ACHN (cell line): ENCODE measurements at places on chromosomes 1 and 21.

GRCh38 chr1:169833179-169833901 is 38.6 kb upstream of the METTL18 start:
- no peak for DNase-seq

DNA sequence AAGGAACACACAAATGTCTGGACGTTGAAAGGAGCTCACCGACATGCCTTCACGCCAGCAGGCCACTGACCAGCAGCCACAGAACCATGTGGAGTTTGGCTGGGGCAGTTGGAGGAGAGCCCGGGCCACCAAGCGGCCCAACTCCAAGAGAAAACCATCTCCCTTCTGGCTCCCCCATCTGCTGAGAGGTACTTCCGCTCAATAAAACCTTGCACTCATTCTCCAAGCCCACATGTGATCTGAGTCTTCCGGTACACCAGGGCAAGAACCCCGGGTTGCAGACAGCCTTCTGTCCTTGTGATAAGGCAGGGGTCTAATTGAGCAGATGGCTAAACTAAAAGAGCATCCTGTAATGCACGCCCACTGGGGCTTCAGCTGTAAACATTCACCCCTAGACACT is 24.4 kb downstream of the RGS4 start:
- no peak for DNase-seq

GRCh38 chr1:49297783-49298182 is 521.1 kb upstream of the BEND5 start:
- DNase-seq = no peak

GRCh38 chr1:110227774-110228173 is 17.7 kb downstream of the KCNC4 start:
- DNase-seq = no peak

DNA sequence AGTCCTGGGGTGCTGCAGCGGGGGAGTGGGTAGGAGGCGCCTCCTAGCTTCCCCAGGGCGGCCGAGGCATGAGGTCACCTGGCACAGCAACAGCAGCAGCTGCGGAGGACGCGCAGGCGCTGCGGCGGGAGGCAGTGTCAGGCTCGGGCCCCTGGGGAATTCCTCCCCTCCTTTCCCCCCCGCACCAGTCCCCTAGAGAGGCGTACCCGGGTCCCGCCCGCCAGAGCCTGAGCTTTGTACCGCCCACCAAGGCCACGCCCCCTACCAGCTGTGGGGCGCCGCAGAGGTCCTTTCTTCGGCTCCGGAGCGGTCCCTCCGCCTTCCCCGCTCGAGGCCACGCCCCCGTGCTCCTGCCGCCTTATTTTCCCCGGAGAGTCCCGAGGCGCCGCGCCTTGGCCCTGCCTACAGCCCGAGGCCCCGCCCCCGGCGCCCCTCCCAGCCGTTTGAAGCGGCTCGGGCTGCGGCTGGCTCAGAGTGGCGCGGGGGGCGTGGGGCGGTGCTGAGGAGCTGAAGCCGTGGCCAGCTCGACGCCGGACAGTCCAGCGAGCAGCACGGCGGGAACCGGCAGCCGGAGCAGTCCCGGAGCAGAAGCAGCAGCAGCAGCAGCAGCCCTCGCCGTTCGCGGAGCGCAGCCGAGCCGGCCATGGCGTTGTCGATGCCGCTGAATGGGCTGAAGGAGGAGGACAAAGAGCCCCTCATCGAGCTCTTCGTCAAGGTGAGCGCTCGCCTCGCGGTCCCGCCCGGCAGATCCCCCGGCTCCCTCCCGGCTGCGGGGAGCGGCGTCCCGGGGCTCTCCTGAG is at the start of gene CLIC4:
Gene CLIC4 (plus strand): TSS at position 537 of the 800 bp plus-strand sequence. CDS start 107 bp downstream, at position 644.
- peak; percentile 96 for DNase-seq

DNA sequence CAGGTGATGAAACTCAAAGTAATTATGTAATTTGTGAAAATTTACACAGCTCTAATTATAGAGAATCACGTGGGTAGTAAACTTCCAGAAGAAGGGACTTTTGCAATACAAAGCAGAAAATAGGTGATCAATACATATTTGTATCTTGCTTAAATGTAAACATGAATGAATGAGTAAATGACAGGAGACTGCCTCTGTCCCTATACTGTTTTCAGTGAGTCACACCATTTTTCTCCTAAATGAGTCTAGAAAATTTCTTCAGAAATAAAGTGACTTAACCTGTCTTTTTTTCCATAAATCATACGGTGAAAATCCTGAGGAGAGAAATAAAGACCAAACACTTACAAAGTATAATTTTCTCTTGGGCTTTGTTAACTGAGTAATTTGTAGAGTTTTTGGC is 11.9 kb downstream of the RAP1A start:
- no peak for DNase-seq

DNA sequence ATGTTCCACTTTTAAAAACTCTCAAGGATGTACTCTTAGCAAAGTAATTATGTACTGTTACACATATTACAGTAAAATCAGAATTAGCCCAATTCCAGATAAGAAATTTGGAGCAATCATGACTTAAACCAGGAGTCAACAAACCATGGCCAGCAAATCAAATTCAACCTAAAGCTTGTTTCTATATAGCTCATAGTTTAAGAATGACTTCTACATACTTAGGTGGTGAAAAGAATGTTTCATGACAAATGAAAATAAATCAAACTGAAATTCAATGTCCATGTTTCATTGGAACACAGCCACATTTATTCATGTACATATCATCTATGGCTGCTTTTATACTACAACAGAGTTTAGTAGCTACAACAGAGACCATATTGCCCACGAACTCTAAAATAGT is 35.1 kb downstream of the FRRS1 start:
- no peak for DNase-seq

GRCh38 chr1:207612762-207613161 is 32.2 kb upstream of the CR1L start:
- DNase-seq = no peak

- no peak for DNase-seq
Observed at GRCh38 chr1:155932081-155932480, 2.1 kb downstream of the KHDC4 start.

- DNase-seq = no peak
Observed at GRCh38 chr1:213759359-213760181, 228.2 kb upstream of the PROX1 start.

- no peak for DNase-seq
Observed at GRCh38 chr1:154490317-154490716, 11.7 kb upstream of the TDRD10 start.

DNA sequence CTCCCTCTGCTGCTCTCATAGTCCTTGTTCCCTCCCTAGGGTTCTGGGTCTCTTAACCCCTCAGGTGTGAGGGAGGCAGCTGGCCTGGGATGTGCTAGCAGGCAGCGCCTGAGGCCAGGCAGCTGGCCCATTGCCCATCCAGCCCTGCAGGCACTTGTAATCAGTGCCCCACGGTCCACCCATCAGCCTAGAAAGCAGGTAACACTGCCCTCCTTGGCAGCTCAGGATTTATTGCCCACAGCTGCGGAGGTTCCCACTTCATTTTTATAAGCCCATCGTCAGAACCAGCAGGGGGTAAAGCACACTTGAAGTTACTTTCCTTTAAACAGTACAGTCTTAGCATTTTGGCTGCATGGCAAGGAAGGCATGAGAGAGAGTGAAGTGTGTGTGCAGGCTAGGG is 70.6 kb downstream of the TMEM53 start:
- no peak for DNase-seq

DNA sequence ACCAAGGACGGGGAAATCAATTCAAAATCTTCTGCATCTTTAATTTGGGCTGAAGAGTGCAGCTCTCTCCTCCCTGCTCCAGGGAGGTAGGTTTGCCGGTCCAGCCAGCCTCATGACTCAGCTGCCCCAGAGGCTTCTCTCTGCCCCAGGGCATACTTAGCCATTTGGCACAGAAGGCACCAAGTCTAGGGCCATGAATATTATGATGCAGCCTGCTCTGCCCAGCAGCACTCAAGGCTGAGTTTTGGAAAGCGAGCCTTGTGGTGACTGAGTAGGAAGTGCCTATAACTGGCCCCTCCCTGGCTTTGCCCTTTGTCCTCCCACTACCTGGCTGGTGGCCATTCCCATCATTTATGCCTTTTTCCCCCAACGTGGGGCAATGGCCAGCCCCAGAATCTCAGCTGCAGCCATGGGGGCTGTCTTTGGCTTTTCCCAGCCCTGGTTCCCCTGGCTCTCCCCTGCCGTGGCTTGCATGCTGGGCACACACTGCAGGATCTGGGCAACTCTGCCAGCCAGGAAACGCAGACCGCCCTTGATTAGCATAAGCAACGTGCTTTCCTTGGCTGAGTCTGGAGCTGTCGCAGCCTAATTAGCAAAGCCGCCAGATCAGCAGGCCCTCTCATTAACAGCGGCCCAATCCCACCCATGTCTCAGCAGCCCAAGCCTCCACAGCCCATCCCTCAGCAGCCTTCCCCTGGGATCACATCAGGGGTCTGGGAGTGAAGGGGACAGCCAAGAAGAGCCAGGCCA is 258.6 kb upstream of the TMEM51 start:
- DNase-seq = no peak

DNA sequence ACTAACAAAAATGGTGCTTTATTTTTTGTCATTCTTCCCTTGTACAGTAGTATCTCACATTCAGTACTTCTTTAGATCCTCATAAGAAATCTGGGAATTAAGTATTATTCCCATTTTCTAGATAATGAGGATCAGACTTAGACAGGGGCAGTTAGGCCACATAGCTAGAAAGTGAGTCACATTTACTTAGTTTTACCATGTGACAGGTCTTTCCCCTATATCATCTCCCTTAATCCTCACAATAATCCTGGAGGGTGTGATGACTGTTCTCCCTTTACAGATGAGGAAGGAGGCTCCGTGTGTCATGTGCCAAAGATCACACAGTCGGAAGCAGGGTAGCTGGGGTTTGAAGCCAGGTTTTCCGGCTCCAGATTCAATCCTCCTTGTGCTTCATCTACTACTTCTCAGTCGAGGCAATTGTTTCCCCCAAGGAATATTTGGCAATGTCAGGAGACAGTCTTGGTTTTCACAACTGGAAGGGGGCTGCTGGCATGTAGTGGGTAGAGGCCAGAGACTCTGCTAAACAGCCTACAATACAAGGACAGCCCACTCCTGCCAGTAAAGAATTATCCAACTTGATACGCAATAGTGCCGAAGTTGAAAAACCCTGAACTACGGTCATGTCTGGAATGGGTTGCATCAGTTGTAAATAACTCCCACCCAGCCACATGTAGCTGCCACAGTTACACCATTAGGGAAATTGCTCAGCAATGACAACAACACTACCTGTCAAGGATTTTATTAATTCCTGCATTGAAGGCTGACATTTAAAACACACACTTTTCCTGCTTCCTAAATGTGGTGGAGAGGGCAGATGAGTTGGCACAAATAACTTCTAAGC is 54.5 kb downstream of the C8B start:
- DNase-seq = no peak

DNA sequence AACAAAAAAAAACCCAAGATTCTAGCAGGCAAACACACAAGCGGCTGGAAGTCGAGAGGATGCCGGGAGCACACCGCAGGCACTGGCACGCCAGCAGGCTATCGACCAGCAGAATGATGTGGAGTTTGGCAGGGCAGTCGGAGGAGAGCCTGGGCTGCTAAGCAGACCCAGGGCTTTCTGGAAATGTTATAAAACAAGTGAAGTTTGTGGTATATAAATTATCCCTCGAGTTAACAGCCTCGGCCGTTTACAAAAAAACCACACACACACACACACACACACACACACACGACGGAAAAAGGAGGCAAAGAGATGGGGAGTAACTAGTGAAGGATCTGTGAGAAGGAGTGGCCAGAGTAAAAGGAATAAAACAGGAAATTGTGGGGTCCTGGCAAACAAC is 87.2 kb upstream of the IVNS1ABP start:
- no peak for DNase-seq

- no peak for DNase-seq
Observed at GRCh38 chr21:31921079-31921478, 48.3 kb downstream of the HUNK start.

DNA sequence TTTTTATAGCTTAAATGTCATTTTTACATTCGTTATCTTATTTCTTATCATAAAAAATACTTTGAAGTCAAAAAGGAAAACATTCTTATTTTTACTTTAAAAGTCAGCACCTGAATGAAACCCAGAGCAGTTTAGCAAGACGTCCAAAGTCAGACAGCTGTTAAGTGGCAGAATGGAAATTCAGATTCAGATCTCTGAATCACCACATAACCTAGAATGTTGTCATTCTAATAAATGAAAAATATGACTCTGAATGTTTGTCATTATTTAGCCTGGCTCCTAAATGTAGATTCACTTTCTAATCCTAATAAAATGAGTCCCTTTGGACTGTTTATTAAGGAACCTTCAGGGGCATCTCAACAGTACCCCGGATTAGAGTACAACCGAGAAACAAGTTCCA is 75.2 kb upstream of the RGS7 start:
- no peak for DNase-seq

DNA sequence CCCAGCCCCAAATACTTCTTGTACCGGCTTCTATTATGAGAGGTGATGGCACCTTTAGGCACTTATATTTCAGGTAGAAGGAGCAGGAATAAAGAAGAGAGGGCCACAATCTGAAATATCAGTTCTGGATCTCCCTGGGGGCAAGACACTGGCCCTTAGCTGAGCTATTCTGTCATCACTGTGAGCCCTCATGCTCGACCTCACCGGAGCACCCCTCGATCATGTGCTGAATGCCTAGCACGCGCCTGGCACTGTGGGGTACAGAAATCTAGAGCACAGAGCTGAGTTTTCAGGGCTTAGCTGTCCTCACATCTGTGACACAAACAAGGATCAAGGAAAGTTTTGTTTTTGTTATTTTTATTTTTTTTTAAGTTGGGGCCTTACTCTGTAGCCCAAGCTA is 7.6 kb upstream of the MX1 start:
- no peak for DNase-seq

GRCh38 chr1:231991231-231991630 is 364.6 kb downstream of the DISC1 start:
- DNase-seq = no peak

- DNase-seq = peak; percentile 52
Observed at GRCh38 chr1:88763649-88764406, 79.8 kb downstream of the PKN2 start.

GRCh38 chr21:15144026-15144425 is 79.2 kb upstream of the NRIP1 start:
- no peak for DNase-seq

- DNase-seq = no peak
Observed at GRCh38 chr1:155301342-155301841, at the start of gene PKLR. TSS of gene PKLR (minus strand) at chr1:155301438. CDS start at chr1:155301395, 43 bp downstream.

DNA sequence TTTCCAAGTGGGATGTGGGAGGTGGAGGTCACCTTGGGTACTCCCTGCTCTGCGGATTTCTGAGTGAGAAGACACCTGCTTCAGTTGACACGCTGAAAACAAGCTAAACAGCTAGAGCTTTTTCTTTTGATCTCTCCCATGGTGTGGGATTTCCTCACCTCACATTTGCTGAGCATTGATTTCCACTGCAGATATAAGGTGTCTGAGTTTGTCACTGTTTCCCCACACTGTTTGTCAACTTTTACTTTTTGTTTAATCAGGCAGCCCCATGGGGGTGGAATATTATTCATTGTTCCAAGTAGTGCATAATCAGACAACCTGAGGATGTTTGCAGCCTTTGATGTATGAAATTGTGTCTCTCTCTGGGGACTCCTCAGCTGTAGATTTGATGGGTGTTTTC is 49.5 kb downstream of the FASLG start:
- no peak for DNase-seq

- no peak for DNase-seq
Observed at GRCh38 chr1:235939480-235939775, 72.7 kb upstream of the LYST start.
